Globus pallidus (tissue), 1 donor: ENCODE measurements at places on chromosomes 4 and X.

DNA sequence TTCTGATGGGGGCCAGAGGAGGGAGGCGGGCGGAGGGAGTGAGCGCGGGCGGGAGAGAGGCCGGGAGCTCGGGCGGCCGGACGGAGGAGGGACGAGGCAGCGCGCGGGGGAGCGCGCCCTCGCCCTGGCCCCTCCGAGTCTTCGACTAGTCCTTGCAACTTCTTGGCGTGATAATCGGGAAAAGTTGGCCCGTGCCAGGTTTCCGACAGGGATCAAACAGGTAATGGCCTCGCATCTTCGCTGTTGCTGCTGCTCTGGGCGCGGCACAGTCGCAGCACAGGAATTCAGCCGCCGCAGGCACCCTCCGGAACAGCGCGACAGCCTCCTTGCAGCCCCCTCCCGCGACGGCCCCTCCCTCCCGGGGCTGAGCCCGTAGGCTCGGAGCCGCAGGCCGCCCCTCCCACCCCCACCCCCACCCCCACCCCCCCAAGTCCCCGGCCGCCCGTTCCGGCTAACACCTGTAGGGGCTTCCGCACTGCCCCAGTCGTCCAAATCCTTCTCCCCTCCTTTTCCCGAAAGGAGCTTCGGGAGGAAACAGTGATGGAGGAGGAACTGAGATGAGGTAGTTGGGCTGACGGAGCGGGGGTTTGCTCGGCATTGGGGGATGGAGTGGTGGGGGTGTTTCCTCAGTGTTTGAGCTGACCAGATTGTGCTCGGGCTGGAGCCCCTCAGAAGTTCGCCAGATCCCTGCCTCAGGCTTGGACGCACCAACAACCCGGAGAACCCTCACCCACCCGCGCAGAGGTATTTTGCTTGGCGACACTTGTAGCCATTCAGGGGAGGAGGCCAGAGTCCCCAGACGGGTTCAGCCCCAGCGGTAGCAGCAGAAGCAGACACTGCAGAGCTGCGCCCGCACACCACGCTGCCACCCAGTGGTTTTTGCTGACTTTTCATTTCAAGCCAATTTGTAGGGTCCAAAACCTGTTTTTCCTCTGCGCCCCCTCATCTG, at the start of gene FGF13:
Gene FGF13 (minus strand): TSS at position 319 of the 949 bp plus-strand sequence. CDS start 714 bp downstream, outside the sequence.
- peak; percentile 8 for DNase-seq

DNA sequence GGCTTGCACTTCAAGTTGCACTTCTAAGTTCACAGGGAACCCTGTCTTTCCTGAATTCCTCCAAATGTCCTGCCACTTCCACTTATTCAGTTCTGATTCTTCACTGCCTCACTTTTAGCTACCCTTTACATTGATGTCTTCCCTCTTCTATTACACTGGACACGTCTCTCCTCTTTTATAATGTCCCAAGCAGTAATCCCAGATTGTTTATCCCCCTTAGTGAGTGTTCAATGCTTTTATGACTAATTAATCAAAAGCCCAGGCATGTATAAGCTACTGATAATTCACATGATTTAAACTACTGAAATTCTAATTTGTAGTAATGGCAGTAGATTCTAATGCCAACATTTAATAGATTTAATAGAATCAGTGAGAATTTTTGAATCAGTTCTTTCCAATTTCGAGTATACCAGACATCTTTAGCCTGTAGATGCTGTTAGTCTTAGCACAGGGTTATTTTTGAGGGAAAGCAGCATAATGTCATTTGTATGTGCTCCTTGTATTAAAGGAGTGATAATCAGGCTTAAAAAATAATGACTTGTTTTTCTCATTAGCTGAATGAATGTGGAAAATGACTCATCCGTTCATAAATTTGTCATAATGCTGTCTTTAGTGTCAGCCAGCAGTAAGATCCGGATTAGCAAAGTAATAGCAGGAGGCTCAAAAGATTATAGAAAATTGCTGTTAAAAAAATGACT, 703.1 kb downstream of the CENPC start:
- no peak for DNase-seq

- DNase-seq, result no peak
Observed at GRCh38 chr4:108355186-108355901, 186.6 kb upstream of the LEF1 start.

GRCh38 chr4:118703118-118703517, 17.9 kb downstream of the METTL14 start:
- DNase-seq, result no peak

DNA sequence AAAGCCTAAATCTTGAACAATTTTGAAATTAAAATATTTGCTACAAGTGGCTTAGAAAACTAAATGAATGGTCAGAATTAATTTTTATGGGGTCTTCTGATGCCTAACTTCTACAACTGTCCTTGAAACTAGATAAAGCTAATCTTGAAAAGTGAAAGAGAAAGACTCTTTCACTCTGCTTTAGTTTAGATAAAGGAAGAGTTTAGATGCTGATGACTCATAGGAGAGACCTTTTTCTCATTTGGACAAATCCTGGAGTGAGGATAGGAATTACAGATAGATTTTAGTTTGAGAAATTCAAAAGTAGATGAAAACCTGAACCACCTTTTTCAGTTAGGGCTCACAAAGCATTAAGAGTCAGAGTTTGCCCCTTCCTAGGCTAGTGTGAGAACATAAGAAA, 342.3 kb upstream of the GRID2 start:
- no peak for DNase-seq

DNA sequence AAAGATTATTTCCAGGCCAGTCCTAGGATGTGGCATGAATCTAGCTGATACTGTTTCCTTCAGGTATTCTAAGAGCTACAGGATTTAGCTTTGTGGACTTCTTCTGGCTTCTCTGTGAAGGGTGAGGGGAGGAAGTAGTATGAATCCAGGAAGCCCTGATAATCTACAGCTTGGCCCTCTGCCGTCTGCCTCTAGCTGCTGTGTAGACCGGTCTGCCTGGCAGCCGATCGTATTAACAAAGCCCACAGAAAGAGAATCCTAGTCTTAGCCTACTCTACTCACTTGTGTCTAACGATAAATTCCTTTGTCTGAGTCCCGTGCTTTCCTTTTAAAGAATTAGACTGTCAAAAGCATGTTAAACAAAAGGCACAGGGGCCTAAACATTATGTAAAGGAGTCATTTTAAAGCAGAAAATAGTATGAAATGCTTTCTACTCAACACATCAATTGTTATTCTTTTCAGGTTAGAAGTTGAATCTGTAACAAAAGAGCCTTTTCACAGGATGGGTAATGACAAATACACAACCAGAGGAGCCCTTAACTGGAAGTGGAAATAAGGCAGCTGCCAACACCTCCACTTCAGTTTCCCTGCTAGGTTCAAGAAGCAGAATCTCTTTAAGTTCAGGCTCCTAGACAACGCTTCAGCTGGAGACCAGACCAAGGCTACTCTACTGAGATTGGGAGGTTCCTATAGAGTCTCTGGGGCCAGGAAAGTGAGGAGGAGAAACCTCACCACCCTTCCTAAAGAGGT, 48.9 kb upstream of the UCP1 start:
- no peak for DNase-seq

- no peak for DNase-seq
Observed at GRCh38 chr4:79311279-79311678, 14.6 kb downstream of the NAA11 start.

DNA sequence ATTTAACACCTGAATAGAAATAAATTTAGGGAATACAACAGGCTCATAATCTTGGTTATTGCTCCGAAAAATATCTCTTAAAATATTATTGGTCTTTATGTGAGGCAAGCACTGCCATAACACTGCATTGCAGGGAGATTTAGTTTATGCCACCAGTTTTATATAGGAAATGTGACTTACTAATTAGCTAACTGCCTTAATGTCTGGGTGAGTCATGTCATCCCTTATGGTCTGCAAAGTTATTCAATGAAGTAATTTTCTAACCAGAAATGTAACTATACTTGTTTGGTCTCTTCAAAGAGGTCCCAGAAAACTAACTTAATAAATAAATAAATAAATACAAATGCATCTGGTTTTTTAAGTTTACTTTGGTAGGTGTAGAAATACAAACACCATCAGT, 597.2 kb downstream of the GALNTL6 start:
- DNase-seq, result no peak

- no peak for DNase-seq
Observed at GRCh38 chr4:187608001-187608421, 387.6 kb upstream of the ZFP42 start.

DNA sequence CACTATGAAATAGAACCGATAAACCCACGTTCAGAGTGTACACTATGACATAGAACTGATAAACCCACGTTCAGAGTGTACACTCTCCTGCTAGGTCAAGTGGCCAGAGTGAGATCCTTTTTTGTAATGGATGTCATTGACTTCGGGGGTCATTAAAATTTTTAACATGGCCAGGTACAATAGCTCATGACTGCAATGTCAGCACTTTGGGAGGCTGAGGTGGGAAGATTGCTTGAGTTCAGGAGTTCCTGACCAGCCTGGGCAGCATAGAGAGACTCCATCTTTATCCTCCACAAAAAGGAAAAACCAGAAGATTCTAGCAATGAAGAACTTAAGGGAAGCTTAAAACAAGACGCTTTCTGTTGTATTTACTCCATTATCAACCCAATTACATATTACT, 439.7 kb upstream of the FRG1 start:
- DNase-seq, result no peak

DNA sequence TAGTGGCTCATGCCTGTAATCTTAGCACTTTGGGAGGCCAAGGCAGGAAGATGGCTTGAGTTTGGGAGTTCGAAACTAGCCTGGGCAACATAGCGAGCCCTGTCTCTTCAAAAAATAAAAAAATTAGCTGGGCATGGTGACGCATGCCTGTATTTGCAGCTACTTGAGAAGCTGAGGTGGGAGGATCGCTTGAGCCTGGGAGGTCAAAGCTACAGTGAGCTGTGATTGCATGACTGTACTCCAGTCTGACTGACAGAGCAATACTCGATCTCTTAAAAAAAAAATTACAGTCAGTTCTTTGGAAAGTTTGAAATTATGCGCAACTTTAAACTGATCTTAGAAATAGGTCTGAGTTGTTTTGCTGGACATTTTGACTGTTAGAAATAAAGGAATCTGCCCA, 55.8 kb downstream of the DOCK11 start:
- DNase-seq, result no peak
